ENCODE measurements at places on chromosomes 7 and 10. TPM values are rescaled to one million over a fixed set of nuclear protein-coding genes. Genes with fewer than 3 reads are reported as not detected.

The MSS51 gene
- 2.8 TPM for total RNA-seq

DNA sequence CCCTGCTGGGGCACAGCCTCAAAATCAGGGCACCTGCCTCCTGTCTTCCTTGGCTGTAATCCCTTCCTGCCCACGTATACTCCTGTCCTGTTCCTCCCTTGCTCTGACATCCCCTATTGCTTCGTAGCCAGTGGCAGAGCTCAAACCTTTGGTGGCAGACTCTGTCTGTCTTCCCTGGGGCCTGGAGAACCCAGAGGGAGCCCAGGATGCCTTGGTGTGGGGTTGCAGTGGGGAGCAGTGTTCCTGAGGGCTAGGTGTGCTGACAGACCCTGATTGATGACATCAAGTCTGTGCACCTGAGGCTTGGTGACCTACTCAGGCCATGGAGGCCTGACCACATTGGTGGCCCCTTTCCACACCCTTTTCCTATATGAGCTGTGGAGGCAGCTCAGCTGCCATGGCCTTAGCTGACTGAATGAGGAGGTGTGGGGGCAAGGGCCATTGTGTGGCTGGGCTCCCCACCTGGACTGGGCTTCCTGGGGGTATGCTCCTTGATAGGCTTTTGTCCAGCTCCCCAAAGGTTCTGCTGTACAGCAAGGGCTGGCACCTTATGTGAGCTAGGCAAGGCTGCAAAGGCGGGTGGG lies 5.4 kb upstream of the GCK start:
- no peak for DNase-seq

- DNase-seq = no peak
These were observed 293.4 kb upstream of the RNF32 start for GRCh38 chr7:156347132-156347531.

The ATXN7L1 gene
- total RNA-seq = 19.7 TPM

- DNase-seq = no peak
These were observed 315.2 kb downstream of the GATA3 start for GRCh38 chr10:8369666-8370065.

DNA sequence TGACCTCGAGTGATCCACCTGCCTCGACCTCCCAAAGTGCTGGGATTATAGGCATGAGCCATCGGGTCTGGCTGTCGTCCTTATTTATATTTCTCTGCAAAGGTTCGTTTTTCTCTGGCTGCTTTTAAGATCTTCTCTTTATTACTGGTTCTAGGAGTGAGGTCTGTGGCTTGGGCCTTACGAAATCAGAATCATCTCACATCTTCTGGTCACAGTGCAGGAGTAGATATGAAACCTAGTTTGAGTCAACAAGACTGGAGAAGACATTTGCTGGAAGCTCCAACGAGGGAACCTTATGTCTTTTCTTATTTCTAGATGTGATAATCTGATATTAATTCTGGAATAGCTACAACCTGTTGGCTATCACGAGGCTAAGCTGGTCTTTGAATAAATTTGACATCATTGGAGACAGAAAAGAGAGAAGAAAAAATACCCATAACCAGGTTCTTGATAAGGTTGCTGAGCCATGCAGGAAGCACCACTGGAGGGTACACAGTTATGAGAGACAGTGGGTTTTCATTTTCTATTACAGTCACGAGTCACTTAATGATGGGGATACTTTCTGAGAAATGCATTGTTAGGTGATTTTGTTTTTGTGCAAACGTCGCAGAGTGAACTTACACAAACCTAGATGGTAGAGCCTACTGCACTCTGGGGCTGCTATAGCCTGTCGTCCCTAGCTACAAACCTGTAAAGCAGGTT lies 25.6 kb upstream of the IL15RA start:
- no peak for DNase-seq

The NKX2-3 gene
- total RNA-seq = 38.5 TPM

DNA sequence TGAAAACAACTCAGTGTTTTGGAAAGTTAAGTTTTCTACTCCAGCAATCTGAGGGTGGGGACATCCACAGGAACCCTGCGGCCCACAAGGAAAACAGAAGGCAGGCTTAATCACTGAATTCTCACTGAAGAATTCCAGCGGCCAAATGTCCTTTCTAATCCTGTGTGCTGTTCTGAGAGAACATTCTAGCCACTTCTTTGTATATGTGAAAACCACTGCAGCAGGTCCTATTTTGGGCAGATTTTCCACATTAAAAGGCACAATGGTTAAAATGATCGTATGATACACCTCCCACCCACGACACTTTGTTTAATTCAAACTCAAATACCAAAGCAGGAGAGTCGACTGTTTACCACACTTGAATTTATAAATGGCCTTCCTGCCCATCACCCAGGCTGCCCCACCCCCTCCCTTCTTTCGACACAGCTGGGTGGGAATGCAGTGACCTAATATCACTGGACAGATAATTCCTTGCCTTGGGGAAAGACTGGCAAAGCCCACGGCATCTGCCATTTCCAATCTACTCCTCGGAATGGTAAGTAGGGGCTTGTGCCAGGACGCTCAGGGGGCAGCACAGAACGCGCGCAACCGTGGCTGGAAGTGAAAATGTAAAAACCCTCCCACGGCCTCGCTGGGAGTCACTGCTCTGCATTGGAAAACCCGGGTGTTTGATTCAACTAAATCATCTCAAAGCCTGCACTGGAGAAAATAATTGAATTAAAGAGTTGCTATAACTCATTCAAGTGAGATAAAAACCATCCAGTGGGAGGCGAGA lies 67.0 kb downstream of the CTBP2 start:
- no peak for DNase-seq

- DNase-seq = no peak
These were observed 116.1 kb downstream of the INSYN2A start for GRCh38 chr10:127080317-127080716.

DNA sequence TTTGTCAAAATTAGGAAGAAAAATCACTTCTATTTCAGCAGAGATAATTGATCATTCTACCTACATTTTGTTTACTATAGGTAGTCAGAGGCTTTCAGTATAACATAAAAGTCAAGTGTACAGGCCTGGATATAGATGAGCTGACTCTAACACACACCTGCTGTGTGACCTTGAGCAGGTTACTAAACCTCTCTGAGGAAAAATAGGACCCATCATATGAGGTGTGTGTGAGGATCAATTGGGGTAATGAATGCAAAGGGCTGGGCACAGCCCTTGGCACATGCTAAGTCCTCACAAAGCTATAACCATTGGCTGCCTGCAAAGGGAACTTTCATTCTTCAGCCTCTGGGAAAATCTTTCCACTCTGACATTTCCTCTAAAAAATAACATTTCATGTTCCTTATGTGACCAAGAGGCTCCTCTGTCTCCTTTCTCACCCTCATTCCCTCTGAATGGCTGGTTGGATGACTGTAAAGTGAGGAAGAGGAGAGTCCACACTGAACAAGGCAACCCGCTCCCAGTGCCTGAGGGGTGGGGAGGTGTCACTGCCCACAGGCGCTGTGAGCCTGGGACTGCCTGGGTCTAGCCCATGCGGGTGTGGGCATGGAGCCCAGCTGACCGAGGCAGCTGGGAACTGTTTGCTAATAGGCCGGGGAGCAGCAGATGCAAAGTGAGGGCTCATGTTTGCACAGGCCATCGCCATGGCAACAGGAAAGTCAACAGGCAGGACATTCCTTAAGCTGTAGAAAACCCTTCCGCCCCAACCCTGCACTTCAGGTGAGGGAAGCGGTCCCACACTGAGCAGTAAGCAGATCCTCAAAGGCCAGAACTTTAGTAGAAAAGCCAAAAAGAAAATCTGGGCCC lies 36.8 kb downstream of the MYOF start:
- DNase-seq = peak; percentile 90

DNA sequence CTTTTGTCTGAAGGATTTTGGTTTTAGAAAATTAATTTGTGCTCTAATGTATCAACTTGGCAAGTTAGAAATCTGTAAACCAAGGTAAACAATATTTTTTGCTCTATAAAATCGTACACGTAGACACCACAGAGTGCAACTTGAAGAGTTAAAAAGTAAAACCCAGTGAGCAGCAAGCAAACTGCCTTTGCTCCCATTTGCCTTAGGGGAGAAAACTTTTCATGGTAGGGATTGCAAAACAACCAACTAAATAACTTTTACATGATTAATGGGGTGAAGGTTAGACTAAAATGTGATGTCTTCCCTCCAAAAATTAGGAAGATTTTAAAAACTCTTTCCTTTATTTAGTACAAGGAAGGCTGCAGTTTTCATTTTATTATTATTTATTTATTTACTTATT lies 224.2 kb upstream of the LYZL1 start:
- DNase-seq = no peak

- no peak for DNase-seq
These were observed 49.4 kb downstream of the FAM171A1 start for GRCh38 chr10:15321431-15322341.

DNA sequence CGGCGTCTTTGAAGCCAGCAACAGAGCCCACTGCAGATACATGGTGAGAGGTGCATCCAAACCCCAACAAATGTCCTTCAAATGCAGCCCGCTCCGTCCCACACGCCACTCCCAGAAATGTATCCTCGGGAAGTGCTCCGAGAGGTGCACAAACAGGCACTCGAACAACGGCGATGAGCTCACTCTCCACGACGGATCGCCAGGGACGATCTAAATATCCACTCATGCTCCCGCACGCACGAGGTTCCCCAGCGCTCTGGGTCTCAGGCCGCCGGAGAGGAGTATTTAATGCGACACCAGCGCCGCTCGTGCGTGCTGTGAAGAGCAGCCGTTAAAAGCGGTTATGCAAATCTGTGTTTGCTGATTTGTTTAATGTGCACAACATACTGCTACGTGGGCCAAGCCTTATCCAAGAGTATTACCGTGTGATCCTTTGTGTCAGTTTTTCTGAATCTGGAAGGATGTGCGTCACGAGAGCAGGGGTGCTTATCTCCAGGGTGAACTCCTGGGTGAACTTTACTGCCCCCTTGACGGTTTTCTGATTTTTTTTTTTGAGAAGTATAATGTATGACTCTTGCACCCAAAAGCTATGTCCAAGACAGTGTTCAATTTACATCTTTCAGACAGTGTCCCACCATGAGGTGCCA lies 48.5 kb upstream of the PPP2R2D start:
- DNase-seq = no peak

DNA sequence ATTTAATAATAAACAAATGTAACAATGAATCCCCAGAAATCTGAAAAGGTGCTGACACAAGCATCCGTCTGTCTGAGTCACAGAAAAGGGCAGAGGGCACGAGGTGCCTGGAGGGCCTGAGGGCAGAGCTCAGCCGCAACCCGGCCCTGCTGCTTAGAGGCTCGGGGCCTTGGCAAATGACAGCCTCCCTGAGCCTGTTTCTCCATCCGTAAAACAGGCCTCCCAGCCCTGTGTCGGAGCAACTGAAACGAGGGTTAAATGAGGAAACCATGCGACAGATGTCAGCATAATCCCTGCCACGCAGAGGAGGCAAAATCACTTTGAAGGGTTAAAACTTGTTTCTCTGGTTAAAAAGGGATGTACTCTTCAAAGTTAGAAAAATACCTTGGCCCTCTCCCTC lies 24.9 kb downstream of the NUDT1 start:
- DNase-seq = no peak

GRCh38 chr7:69115788-69116187 lies 482.5 kb upstream of the AUTS2 start:
- no peak for DNase-seq

The SH2D4B gene
- total RNA-seq = not detected

DNA sequence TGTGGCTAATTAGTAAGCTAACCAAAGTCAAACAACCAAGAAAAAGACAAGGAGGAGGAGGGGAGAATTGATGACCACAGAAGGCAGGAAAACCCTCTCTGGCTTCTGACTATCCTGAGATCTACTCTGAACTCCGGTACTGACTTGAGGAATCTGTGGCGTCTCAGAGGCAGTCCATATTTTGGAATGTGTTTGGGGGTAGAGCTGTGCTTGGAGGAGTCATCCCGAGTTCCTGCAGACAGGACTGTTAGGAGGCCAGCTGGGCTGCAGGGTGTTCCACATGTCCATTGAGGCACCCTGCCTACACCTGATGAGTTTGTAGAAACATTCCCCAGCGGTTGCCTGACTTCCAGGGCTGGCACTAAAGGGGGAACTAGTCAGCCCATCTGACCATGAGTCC lies 91.6 kb downstream of the PLCE1 start:
- no peak for DNase-seq

- DNase-seq = no peak
These were observed 41.0 kb upstream of the TMEM248 start for GRCh38 chr7:66880053-66880452.
